ENCODE measurements at places on chromosomes 11 and 22.
A peak's percentile ranks its signal among the peaks of the same experiment; 100 is the strongest.

DNA sequence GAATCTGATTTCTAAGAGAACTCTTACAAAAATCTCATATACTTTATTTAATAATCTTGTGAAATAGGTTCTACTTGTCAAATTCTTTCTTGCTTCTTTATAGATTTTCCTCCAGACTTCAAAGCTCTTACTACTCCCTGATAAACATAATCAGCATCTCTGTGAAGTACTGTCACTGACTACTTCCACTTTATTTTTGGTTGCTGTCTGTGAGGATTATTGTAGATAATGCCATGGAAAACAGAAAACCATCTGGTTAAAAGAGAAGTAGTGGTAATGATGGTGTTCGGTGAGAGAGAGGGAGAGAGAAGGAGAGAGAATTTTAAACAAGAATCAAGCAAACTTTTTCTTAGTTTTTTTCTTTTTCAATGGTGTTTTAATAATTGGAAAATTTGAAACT is 152.3 kb downstream of the TMEM135 start:
- DNase-seq = no peak

GRCh38 chr22:41830174-41830573 is 2.7 kb upstream of the SREBF2 start:
- no peak for DNase-seq

DNA sequence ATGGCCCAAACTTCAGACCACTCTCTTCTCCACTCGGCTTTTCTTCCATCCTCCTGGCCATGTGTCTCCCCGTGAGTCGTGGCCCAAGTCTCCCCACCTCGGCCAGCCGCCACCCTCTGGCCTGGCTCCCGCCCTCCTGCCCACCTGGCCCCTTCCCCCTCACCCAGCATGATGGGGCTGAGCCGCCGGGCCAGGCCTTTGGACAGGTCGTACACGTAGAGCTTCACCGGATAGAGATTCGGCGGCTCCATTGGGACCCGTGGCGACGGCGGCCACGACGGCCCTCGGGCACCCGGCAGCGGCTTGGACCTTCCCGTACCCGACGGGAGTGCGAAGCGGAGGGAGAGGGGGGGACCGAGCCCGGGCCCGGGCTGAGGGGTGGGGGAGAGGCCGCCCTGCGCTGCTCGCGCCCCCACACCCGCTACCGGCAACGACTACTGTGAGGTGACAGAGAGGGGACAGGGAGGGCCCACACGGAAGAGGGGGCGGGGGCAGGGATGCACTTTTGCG is at the start of gene DESI1:
Gene DESI1, minus strand, starts transcription at position 455 of the 510 bp plus-strand sequence. Its CDS starts 204 bp downstream, at position 251.
- no peak for DNase-seq

GRCh38 chr11:14029971-14030920 is 67.7 kb downstream of the SPON1 start:
- DNase-seq = peak; percentile 74

- no peak for DNase-seq
Observed at GRCh38 chr11:94036096-94036495, 14.9 kb downstream of the HEPHL1 start.

DNA sequence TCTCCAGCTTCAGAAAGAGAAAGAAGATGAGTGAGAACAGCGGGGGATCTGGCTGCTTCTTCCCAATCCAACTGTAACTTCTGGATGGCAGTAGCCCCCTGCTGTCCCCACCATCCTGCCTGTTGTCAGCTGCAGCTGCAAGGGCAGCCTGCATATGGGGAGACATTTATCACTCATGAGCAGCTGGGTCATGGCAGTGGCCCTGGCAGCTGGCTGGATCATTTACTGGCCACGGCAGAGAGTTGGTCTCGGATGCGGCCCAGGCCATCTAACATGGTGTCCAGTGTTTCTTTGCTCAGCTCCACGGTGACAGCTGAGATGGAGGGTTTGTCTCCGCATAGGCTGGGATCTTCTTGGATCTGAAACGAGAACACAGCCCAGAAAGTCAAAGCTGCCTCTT is 14.8 kb downstream of the COMMD9 start:
- no peak for DNase-seq

DNA sequence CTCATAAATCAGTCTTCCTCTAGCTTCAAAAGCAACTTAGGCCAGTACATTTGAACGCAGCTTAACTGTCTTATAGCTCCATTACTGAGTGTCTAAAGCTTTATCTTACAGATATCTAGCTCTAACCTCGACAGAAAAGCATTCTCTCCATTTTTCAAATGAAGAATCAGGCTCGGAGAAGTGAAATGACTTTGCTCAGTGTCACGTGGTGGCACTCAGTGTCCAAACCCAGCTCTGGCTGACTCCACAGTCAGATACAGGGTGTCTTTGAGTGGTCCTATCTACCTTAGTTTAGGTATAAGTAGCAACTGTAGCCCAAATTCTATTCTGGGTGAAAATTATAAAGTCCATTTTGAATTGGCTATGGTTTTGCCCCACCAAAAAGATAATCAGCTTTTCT is 38.7 kb upstream of the CHST1 start:
- no peak for DNase-seq

GRCh38 chr11:64034411-64034811 is 1.3 kb upstream of the FLRT1 start:
- DNase-seq = no peak

DNA sequence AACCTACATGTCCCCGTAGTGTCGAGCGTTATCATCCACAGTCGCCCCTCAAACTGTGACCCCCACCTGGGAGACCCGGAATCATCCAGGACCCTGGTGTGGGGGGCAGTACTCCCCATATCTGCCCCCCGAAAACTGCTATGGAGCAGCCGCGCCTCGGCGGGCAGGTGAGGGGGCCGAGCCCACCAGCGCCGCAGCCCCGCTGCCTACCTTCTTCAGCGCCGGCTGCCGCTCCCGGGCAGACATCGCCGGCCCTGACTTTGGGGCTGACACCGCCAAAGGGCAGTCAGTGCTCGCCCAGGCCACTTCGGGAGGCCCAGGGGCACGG is 825 bp downstream of the ARHGAP20 start:
- DNase-seq = no peak

- DNase-seq = no peak
Observed at GRCh38 chr22:28955817-28956216, 72.4 kb downstream of the ZNRF3 start.

All from mucosa of gallbladder (tissue), 1 donor.